Coronary artery (tissue), 2 donors: ENCODE measurements at places on chromosomes 7 and 10.

GRCh38 chr10:14676732-14677131, 98.0 kb downstream of the FAM107B start:
- no peak for DNase-seq

- no peak for DNase-seq
Observed at GRCh38 chr7:47046949-47047348, 535.0 kb downstream of the TNS3 start.

DNA sequence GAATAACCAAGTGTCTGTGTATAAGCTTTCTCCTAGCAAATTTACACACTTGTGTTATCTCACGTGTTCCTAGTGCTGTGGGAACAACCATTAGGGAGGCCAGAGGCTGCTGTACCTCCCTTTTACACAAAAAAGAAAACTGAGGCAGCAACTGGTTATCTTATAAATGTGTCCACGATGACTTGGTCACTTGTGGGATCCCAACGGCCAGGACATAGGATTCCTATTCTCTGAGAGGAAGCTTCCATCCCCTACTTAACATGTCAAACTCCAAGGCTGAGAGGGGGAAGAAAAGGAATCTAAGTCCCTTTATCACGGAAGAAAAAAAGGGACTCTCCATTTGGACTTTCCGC, 484 bp downstream of the ZNF438 start:
- no peak for DNase-seq

- DNase-seq, result no peak
Observed at GRCh38 chr7:123929107-123929506, 4.1 kb downstream of the SPAM1 start.

DNA sequence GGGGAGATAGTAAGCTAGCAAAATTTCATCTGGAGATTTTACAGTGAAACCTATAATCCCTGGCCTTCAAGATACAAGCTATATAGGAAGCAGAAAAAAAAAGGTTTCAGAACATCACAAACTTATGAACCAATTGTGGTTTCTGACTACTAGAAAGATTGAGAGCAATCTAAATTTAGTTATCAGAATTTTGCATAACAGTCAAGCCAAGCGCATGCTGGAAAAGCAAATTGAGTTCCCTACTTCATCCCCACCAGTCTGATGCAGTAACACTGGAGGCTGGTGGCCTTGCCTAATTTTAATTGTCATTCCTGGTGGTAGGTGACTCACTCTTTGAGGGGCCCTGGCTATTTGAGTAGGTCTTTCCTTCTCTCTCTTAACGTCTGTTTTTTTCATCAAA, 46.3 kb upstream of the ELMO1 start:
- no peak for DNase-seq

DNA sequence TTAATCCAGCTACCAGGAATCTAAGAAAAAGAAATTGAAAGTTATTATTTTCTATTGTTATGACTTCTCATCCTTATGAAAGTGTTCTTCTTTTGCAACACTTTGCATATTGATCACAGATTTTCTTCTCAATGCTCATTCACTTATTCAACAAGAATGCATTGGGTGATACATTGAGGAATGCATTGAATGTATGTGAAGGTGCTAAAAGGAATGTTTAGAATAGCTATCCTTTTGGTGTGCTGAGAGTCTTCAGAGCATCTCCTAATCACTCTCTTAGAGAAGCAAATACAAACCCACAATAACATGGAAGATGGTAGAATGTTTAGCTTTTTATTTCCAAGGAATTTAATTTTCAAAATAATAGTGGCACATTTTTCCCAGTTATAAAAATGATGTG, 122.1 kb upstream of the KMT2E start:
- no peak for DNase-seq

GRCh38 chr7:91710881-91711280, 169.6 kb downstream of the MTERF1 start:
- no peak for DNase-seq

- peak; percentile 35 for DNase-seq
Observed at GRCh38 chr10:320771-321170, 185.5 kb downstream of the ZMYND11 start.

DNA sequence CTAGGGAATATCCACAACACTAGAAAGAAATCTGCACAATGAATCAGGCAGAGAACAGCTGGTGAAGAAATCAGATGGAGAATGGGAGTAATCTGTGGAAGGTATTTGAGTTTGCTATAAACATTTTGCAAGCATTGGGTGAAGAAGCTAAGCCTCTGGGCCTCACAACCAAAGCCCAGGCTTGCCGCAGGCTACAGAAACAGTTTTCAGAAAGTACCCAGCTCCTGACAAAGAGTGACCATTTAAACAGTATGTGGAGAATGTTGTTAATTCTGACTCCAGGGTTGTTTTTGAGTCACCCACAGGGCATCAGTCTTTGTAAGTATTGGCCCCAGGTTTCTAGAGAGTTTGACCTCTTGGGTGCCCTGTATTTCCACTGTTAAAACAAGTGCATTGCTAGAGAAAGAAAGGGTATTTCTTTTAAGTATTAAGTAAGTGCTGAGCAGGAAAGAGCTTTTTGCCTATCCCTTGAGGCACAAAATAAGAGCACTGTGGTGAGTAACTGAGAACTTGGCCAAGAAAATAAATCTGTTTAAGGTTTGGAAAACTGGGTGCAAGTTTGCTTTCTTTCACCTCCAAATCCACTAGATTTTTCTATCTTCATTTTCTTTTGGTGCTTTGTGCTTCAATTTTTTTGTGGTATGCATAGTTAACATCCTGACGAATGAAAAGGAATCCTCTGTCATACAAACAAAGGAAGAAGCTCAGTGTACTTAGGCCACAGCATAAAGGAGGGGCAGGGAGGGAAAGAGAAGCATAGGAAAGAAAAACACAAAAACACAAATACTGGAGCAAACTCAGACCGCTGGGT, 691.8 kb downstream of the SUGCT start:
- no peak for DNase-seq

DNA sequence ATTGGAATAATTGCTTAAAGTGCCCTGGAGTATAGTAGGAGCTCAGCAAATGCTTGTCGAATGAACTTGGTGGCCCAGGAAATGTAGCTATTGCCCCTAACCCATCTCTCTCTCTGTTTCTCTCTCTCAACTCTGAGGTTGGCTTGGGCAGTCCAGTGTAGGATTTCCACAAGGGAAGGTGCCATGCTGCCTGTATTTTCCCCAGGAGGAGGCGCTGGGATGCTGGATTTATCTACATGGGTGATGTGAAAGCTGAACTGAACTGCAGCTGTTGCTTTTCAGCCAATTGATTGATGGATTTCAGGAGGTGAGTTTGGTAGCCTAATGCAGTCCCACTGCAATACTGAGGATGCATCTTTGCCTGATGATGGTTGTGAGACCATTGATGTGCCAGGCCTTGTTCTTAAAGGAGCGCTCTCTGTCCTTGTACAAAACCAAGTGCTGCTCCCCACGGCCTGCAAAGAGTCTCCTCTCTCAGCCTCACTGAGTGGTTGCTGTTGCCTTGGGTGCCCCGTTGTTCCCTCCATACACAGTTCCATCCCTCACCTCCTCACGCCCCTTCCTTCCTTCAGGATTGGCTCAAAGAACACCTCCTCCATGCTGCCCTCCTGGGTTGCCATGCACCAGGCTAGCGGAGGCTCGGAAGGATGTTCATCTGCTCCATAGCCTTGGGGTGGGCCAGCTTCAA, 200.6 kb downstream of the GLRX3 start:
- DNase-seq, result peak; percentile 8

- DNase-seq, result peak; percentile 78
Observed at GRCh38 chr10:124354411-124355382, 64.0 kb downstream of the OAT start.

DNA sequence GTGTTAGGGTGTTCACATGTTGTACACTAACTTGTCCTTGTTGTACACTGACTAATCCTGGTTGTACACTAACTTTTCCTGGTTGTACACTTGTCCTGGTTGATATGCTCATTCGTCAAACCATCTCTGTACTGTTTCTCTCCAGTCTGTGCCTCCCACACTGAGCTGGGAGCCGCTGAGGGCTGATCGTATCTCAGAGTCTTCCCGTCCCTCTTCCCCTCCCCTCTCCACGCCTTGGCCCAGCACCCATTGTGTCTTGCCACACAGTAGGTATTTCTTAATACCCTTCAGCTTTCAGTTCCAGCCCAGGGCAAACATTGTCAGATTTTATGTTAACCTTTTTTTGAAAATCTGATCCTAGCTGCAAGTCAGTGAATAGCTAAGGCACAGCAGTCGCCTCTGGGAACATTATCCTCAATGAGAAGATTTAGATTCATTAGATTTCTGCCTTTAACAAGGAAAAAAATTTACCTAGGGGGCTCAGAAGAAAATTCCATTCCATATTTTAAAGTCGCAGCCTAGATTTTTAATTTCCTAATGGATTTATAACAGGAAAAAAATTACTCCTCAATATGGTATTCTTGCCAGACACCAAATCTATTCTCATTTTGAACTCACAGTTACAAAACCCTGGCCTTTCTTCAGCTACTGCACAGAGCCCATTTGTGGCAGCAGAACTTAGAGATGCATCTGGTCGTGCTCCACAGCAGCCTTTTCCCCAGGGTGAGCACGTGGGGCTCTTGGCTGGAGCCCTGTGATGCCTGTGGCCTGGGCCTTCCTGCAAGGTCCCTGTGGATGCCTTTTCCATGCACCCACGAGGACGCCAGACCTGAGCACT, 33.0 kb upstream of the CHST15 start:
- DNase-seq, result no peak

DNA sequence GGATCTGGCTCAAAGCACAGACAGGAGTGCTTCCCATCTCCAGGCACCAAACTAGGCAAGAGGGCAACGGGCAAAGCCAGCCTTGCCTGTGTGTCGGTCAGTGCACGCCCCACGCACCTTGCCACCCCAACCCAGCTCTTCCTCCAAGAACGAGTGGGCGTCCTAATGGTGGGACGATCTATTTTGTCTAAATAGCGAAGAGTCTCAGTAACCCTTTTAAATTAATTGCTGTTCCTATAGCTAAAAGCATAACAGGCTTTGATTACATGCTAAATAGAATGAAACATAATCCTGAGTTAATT, 12.2 kb downstream of the EN2 start:
- no peak for DNase-seq

DNA sequence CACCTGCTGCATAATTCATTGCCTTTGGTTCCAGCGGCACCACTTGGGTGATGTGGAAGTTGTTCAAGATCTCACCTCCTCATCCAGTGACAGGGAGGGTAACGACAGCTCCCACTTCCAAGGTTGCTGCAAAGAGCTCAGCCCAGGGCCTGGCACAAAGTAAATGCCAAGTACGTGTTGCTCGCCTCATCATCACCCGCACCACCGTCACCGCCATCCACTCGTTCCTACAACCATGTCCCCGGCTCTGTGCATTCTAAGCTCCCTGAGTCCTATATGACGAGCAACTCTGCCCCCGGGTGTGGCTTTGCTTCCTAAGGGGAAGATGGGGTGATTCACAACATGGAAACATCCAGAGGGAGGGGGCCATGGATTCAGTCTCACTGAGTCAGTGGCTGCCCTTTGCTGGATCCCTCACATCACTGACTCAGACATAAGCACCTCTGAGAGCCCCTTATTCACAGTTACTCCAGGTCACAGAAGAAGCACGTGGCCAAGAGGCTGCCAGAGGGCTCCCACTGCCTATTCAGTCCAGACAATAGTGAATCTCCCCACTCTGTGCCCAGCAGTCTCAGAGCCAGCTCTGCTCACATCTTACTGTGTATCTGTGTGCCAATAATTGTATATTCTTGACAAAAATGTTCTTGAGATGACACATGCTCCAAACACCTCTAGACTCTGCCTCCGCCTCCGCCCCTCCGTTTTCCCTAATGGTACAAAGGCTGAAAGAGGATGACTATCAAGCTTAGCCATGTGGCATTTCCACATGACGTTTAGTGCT, 159.1 kb downstream of the GFRA1 start:
- peak; percentile 72 for DNase-seq

- DNase-seq, result no peak
Observed at GRCh38 chr7:92988051-92988450, 129.7 kb downstream of the SAMD9 start.

DNA sequence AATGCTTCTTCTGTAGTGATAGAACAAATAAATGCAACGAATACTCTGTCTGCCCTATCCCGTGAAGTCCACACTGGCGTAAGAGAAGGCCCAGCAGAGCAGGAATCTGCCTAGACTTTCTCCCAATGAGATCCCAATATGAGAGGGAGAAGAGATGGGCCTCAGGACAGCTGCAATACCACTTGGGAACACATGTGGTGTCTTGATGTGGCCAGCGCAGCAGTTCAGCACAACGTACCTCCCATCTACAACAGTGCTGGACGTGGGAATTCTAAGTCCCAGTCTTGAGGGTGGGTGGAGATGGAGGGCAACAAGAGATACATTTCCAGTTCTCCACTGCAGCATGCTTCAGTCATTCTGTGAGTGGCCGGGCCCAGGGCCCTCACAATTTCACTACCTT, 45.8 kb downstream of the FIGNL1 start:
- no peak for DNase-seq

DNA sequence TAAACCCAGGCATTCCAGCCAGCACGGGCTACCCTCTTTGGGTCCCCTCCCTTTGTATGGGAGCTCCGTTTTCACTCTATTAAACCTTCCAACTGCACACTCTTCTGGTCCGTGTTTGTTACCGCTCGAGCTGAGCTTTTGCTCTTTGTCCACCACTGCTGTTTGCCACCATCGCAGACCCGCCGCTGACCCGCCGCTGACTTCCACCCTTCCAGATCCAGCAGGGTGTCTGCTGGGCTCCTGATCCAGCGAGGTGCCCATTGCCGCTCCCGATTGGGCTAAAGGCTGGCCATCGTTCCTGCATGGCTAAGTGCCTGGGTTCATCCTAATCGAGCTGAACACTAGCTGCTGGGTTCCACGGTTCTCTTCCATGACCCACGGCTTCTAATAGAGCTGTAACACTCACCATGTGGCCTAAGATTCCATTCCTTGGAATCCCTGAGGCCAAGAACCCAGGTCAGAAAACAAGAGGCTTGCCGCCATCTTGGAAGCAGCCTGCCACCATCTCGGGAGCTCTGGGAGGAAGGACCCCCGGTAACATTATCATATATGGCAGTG, 14.5 kb downstream of the ZNF277 start:
- no peak for DNase-seq

GRCh38 chr10:64394744-64395143, 873.5 kb downstream of the REEP3 start:
- no peak for DNase-seq

GRCh38 chr7:7237201-7237977, 55.0 kb downstream of the C1GALT1 start:
- DNase-seq, result no peak

DNA sequence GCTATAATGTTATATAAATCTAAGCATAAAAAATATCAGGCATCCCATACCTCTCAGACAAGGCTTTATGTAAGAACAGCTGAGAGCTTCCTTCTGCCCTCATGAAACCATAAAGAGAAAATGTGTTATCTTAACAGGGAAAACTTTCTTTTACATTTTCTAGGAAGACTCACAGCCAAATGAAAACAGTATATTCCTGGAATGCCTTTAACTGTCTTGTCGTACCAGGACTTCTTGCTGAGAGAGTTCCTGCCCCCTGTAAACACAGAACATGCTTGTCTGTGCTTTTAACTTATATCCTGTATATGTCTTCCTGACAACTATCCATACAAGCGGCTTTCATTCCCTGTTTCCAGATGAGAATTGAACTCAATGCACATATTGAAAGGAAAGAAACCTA, 64.8 kb upstream of the AHR start:
- DNase-seq, result no peak

- DNase-seq, result no peak
Observed at GRCh38 chr7:25381818-25382589, 153.7 kb upstream of the NPVF start.

- no peak for DNase-seq
Observed at GRCh38 chr10:4450981-4451908, 374.8 kb upstream of the AKR1E2 start.

- no peak for DNase-seq
Observed at GRCh38 chr7:33841031-33841430, 64.3 kb upstream of the BMPER start.
